ENCODE measurements at places on chromosomes 6 and 20.

DNA sequence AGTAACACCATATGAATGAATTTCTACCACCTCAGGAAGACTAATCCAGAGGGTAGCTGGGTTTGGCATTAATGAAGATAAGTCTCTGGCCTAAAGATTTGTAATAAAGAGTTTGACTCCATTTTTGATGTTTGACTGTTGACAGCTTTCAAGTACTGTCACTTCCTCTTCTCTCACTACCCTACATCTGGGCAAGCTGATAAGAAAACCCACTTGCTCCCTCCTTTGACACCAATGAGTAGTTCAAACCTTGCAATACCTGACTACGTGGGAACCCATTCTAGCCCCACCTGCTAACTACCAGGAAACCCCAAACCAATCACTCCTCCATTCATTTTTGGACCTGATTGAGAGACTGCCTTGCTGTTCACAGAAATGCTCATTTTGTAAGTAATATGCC lies 621.5 kb downstream of the TENT5A start:
- no peak for DNase-seq

DNA sequence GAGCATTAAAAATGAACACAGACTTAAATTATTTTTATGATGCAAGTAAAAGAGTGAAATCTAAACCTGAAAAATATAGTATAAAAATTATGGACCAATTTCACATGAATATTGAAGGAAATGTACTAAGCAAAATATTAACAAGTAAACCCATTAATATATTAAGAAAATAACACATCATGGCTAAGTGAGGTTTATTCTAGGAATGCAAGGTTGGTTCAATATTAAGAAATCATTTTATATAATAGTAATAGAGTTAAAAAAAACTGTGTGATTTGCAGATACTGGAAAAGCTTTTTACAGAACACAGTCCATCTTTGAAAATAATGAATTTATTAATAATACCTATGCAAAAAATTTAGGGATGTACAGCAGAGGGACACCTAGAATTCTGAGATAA lies 20.9 kb downstream of the ZSCAN12 start:
- no peak for DNase-seq

GRCh38 chr20:18717062-18717461 lies 96.5 kb upstream of the SCP2D1 start:
- DNase-seq, result no peak

- DNase-seq, result no peak
Observed at GRCh38 chr6:125507987-125508655, 206.4 kb upstream of the HDDC2 start.

- DNase-seq, result peak; percentile 23
Observed at GRCh38 chr6:152356662-152357061, 280.5 kb downstream of the SYNE1 start.

DNA sequence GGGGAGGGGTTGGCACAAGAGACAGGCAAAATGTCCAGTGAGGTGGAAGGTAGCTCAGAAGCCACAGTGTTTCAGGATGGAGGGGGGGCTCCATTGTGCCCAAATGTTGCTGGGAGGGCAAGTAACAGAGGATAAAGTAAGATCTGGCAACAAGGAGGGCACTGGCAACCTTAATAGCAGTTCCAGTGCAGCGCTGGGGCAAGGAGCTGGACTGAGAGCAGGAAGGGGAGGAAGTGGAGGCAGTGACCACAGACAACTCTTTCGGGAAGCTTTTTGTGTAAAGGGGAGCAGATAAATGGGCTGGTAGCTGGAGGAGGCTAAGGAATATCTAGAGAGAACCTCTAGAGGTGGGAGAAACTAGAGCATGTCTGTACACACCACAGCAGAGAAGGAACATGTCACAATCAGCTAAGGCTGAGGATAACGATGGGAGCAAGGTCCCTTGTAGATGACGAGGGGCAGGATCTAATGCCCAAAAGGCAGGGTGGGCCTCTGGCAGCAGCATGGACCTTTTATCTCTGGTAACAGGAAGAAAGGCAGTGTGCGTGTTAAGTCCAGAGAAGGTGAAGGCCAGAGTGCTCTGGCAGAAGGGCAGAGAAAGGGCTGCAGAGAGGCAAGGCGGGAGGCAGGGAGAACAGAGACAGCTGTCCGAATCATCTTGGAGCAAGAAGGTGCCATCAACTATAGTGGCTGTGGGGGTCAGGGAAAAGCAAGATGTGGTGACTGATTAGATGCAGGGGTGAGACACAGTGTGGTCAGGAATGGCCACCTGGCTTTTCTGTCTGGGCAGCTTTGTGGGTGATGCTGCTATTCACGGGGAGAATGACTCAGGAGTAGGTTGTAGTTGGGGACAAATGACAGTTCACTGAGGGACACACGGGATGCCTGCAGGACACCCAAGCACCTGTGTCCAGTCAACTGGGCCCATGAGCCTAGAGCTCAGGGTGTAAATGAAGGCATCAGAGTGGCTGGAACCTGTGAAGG lies 17.4 kb downstream of the TMEM242 start:
- DNase-seq, result no peak

DNA sequence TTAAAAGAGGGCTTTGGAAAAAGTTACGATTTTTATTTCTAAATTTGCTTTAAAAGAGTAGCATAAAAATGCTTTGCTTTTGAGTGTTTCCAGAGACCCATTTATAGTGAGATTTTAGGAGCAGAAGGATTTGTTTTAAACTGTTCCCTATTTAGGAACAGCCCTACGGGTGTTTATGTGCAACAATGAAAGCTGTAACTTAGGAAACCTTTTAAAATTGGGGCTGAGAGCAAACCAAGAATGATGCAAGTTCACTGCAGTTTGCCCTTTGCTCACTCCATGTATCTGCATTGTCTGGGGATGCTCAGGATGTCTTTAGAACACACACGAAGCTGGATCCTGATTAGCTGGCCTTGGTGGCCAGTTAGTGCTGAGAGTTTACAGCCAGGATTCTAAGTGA lies 40.9 kb downstream of the GHRH start:
- DNase-seq, result no peak

GRCh38 chr20:1015181-1015580 lies 13.1 kb upstream of the RSPO4 start:
- no peak for DNase-seq

- no peak for DNase-seq
Observed at GRCh38 chr6:140077827-140078560, 703.5 kb upstream of the CITED2 start.

- DNase-seq, result no peak
Observed at GRCh38 chr6:30465595-30466306, 23.6 kb upstream of the HLA-E start.

DNA sequence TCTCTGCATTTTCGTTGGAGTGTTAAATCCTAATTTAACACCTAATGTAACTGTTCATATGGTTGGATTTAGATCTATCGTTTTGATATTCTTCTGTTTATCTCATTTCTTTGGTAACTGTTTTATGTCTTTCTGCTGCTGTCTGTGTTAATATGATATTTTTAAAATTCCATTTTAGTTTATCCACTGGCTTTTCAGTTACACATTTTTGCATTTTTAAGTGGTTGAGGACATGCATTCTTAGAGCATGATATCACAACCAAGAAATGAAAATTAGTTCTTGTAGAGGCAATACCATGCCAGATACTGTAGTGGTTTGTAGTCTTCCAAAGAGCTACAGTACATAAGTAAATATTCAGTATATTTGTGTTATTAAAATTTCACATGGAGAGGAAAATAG lies 58.6 kb downstream of the LIN28B start:
- DNase-seq, result no peak

GRCh38 chr6:14197118-14197517 lies 79.5 kb downstream of the CD83 start:
- no peak for DNase-seq

- no peak for DNase-seq
Observed at GRCh38 chr20:52933867-52934266, 38.3 kb upstream of the TSHZ2 start.

- DNase-seq, result no peak
Observed at GRCh38 chr20:62761759-62762131, 34.5 kb upstream of the MRGBP start.

- DNase-seq, result no peak
Observed at GRCh38 chr6:125700581-125701353, 48.7 kb upstream of the HEY2 start.

- DNase-seq, result no peak
Observed at GRCh38 chr6:15837205-15837604, 174.4 kb upstream of the DTNBP1 start.

DNA sequence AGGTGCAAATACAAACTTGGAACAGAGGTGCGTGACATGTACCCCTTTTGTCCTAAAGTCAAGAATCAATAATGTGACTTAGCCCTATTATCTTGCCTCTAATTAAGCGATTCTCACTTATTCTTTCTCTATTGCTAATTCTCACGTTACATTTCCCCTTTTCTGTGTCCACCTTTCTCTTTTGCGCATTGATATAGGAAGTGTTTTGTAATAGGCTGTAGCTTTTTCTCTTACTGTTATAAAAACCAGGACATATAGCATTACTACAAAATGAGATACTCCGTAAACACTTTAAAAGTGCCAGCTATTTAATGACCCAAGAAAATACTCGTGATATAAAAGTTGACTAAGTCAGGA lies 669 bp upstream of the TMEM30A start:
- DNase-seq, result no peak

DNA sequence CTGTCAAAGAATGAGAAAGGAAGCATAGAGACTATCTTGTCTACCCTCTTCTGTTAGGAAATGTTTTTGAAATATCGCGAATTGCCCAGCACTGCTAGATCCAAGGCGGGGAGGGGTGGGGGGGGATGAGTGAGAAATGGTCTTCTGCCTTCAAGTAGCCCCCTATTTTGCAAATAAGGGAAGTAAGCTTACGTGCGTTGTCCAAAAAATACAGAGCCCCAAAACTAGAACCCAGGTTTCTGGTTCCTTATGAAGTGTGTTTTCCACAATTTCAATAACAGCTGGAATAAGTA lies 923 bp upstream of the ILRUN start:
- DNase-seq, result no peak

DNA sequence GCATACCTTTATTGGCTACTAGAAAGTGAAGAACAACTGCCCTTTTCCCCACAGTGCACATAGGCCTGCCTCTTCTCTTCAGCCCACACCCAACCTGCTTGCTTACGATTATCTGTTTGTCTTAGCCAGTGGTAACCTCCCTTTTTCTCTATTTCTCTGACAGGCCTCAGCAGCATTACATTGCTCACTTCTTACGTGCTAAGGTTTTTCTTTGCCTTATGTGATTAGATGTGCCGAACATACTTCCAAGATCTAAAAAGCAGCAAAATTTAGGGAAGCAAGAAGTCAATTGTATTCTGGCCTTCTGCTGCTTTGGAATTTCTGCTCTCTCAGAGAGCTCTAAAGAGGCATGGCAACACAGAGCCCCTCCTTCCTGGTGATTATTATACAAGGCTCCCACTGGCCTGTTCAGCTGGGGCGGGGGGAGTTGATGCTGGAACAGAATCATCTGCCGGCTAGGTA lies 7.0 kb downstream of the B4GALT5 start:
- DNase-seq, result no peak

GRCh38 chr6:149855040-149855654 lies 9.0 kb downstream of the LRP11 start:
- DNase-seq, result no peak

DNA sequence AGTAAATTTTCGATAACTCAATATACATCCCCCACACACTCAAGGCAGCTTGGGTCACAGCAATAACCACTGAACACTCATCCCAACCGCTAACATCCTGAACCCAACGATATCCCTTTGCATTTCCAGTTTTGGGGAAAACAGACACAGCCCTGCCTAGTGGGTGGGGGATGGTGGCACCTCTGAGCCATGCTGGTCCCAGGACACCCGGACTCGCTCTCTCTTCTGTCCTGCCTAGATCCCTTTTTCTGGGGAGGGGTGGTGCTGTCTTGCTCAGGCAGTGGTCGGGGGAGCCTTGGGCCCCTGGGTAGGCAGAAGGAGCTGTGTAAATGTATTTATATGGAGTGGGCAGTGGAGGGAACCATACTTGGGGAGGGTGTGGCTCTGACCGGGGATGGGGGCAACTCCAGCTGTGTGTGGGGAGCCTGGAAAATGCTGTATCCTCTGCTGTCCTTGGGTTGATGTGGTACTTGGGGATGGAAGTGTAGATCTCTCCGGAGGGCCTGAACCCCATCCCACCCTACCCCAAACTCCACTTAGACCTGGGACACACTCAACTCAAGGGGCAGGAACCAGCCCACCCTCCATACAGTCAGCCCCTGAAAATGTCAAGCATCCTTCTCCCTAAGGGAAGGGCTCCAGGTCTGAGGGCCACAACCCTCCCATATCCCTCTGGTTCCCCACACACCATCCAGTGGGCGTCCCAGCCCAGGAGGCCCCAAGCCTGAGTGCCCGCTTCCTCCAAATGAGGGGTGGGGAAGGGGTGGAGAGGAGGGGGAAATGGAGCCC lies 23.7 kb upstream of the SLC22A7 start:
- no peak for DNase-seq

GRCh38 chr6:146543211-146543939 lies at the start of gene RAB32:
TSS of gene RAB32 (plus strand) at chr6:146543833. CDS start at chr6:146543872, 39 bp downstream.
- no peak for DNase-seq

GRCh38 chr20:34954904-34955230 lies 739 bp downstream of the GSS start:
- DNase-seq, result no peak

DNA sequence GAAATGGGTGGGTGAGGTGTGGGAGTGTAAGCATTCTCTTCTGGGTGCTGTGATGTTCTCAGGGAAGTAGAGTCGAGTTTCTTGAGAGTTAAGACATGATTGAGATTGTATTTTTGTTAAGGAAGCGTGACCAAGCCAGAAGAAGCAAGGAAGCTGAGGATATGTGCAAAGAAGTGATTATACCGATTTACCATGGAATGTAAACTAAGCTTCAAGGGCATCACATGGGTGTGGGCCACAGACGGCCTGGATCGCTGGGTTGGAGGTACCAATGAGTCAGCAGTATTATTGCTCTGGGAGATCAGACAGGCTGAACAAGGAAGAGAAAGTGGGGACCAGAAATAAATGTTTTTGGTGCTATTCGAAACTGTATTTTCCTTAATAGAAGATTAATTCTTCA lies 184.1 kb upstream of the GMDS start:
- no peak for DNase-seq

GRCh38 chr6:37725957-37726356 lies 28.3 kb upstream of the MDGA1 start:
- no peak for DNase-seq

DNA sequence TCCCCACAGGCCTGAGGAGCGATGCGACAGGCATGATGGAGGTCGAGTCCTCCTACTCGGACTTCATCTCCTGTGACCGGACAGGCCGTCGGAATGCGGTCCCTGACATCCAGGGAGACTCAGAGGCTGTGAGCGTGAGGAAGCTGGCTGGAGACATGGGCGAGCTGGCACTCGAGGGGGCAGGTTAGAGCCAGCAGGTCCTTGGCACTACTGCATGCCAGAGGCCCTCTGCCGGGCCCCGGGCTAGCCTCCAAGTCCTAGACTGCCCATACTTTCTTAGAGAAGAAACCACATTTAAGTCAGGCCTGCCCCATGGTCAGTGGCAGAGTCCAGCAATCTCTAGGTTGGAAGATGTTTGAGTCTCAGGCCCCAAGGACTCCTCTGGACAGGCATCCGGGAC lies 32.1 kb downstream of the PKIG start:
- no peak for DNase-seq

- DNase-seq, result no peak
Observed at GRCh38 chr6:169115632-169116031, 138.0 kb downstream of the THBS2 start.

GRCh38 chr6:70112716-70113115 lies 190.2 kb downstream of the COL9A1 start:
- DNase-seq, result no peak

- no peak for DNase-seq
Observed at GRCh38 chr6:138600726-138601125, 101.4 kb upstream of the NHSL1 start.

- DNase-seq, result no peak
Observed at GRCh38 chr6:154122195-154122925, 83.3 kb downstream of the OPRM1 start.

- no peak for DNase-seq
Observed at GRCh38 chr6:2796861-2797260, 31.7 kb downstream of the WRNIP1 start.

Measured in CD4-positive, CD25-positive, alpha-beta regulatory T cell (primary cell).